Dermis blood vessel endothelial cell (primary cell): ENCODE measurements at places on chromosomes 12 and 14.
A peak's percentile ranks its signal among the peaks of the same experiment; 100 is the strongest.

DNA sequence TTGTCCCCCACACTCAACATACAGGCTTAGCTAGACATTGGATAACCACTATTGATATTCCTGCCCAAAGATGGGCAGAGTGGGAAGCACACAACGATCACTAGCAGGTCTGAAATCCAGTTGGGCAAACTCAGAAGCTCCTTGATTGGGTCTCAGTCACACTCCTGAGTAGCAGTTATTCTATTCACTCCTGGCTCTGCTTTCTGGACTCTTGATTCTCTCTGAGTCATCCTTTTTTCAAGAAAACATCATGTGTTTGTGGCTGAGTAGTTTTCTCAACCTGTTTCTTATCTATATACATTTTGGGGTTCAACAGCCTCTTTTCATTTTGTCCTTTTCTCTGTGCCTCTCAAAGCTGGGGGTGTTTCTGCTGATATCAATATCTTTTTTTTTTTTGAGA, 46.0 kb upstream of the MANSC4 start:
- DNase-seq = no peak

GRCh38 chr14:20435582-20436362, at the start of gene KLHL33:
KLHL33 (minus strand) TSS chr14:20436166; CDS start chr14:20435811, 355 bp downstream.
- no peak for DNase-seq

- no peak for DNase-seq
These were observed 3.4 kb upstream of the DDX55 start for GRCh38 chr12:123598522-123598921.

DNA sequence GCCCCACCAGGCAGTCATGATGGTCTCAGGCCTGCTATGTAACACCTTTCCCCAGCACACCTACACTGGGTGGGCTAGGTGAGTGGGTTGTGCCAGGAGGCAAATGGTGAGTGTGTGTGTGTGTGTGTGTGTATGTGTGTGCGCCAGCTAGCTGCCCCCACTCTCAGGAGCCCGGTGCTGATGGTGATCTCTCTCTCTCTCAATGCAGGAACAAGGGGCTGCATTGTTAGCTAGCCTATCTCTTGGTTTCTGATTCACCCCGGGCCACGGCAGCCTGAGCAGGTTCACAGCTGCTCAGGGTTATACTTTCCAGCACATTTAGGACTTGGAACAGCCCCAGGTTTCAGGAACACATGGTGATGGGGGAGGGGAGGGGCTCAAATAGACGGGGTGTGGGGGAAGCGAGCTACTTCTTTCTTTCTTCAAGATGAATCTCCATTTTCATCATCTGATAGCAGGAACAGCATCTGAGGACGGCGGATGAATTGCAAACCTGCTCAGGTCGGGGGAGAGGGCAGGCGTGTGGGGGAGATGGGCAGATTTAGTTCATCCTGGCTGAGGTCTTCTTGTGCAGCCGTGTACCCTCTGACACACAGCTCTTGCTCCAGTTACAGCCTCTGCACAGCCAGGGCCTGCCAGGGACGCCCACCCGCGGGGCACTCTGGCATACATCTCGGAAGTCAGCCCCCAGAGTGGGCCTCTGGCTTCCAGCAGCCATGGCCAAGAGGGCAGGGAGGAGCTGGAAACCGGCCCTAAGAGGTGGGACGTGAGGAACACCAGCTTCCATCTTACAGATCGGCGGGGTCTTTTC, 137.6 kb downstream of the ZFP36L1 start:
- DNase-seq = no peak

GRCh38 chr14:23612802-23613201, 23.4 kb upstream of the DHRS2 start:
- no peak for DNase-seq

- no peak for DNase-seq
These were observed 37.6 kb downstream of the CEP83 start for GRCh38 chr12:94421868-94422740.

DNA sequence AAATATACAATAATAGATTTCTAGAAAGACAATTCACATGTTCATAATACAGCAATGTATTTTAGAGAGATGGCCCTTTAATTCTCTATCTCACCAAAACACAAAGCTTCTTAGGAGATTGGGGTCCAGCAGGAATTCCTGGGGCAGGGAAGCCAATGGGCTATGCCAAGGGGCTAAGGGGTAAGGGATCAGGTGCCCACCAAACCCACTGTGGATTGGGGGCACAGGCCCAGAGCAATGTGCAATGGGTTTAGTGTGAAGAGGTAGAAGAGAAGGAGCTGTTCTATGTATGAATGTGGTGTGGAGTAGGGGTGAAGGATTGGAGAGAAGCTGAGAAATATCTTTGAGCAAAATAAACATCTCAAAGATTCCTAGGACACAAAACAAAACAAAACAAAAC, 2.6 kb downstream of the HOXC13 start:
- no peak for DNase-seq

DNA sequence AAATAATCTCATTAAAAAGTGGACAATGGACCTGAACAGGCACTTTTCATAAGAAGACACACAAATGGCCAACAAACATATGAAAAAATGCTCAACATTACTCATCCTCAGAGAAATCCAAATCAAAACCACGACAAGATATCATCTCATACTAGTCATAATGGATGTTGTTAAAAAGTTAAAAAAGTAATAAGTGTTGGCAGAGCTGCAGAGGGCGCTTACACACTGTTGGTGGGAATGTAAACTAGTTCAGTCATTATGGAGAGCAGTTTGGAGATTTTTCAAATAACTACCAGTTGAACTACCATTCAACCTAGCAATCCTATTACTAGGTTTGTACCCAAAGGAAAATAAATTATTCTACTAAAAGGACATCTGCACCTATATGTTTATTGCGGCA, 47.2 kb downstream of the FOXG1 start:
- DNase-seq = no peak

- DNase-seq = no peak
These were observed 327.2 kb downstream of the BTG1 start for GRCh38 chr12:91818227-91819131.

- DNase-seq = no peak
These were observed 61.8 kb upstream of the DACT1 start for GRCh38 chr14:58575956-58576355.

DNA sequence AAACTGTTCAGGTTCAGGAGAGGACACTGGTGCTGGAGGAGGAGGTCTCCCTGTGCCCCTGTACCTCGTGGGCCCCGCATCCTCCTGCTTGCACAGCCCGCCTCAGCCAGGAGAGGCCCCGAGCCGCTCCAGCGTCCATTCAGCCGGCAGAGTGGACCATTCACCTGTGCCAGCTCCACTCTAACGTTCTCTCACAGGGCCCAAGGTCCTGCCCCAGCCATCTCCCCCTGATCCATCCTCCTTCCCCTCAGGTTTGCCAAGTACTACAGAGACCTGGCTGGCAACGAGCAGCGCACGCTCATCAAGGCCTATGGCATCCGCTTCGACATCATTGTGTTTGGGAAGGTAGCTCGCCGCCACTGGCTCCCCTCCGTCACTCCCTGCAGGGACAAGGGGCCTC, 22.2 kb downstream of the P2RX4 start:
- DNase-seq = no peak

DNA sequence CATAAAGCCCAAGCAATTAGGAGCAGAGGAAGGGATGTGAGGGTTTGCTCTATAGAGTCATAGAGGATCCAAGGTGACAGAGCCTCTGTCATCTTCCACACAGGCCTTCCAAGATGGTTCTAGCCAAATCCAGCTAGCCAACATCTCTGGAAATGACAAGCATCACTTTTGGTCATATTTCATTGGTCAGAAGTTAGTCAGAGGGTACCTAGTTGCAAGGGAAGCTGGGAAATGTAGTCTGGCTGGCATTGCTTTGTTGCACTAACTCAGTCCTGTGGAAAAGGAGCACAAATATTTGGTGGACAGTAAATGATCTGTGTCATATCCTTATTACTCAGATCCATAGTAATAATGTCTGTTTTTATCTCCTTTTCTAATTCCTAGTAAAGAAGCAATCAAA, 715.7 kb downstream of the NRXN3 start:
- DNase-seq = no peak

DNA sequence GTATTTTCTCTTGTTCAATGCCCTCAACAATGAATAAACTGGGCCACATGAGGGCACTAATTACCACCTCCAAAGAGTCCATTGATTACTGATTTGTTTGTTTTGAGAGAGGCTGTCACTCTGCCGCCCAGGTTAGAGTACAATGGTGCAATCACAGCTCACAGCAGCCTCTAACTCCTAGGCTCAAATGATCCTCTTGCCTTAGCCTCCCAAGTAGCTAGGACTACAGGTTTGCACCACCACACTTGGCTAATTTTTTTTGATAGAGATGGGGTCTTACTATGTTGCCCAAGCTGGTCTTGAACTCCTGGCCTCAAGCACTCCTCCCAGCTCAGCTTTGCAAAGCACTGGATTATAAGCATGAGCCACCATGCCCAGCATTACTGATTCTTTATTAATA, 28.3 kb upstream of the SYCP3 start:
- DNase-seq = no peak

- no peak for DNase-seq
These were observed 176.1 kb downstream of the PDZRN4 start for GRCh38 chr12:41364211-41364610.

- no peak for DNase-seq
These were observed 111.0 kb downstream of the SLC25A47 start for GRCh38 chr14:100434033-100434601.

GRCh38 chr14:105386581-105387529, 11.5 kb upstream of the TEX22 start:
- DNase-seq = no peak

DNA sequence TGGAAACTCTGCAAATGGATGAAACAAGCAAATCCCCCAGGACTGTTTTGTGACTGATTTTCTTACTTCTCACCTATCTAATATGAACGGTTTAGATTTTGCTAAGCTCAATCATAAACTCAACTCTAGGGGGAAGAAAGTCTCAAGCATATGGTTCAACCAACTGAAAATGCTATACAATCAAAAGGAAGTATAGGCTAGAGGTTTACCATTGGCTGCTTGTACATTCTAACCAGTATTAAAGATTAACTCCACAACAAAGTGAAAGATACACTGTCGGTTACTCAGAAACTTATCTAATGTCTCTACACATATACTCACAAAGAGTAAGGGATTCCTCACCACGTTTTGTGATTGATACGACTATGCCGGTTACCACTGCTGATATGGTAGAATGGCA, 281.8 kb upstream of the SOX5 start:
- no peak for DNase-seq

DNA sequence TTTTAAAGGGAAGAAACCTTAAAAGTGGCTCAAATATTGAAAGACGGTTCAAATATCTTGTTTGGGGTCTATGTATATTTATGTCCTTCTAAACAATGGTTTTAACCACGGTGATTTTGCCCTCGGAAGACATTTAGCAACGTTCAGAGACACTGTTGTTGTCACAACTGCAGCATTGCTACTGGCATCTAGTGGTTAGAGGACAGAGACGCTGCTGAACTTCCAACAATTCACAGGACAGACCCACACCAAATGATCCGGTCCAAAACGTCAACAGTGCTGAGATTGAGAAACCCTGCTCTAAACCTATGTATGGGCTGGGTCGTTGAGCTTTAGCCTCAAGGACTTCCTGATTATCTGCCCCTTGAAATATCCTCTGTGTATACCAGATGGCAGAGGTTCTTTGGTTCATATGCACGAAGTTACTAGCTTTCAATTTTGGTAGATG, 1.7 kb downstream of the ANGEL1 start:
- DNase-seq = peak; percentile 60

GRCh38 chr14:49946320-49947141, 53.6 kb downstream of the ARF6 start:
- peak; percentile 84 for DNase-seq

GRCh38 chr12:95956557-95957145, 13.5 kb downstream of the AMDHD1 start:
- no peak for DNase-seq

- DNase-seq = no peak
These were observed 157.1 kb downstream of the CALM1 start for GRCh38 chr14:90553921-90554336.

- DNase-seq = no peak
These were observed 11.2 kb downstream of the RHOF start for GRCh38 chr12:121781998-121782979.
